Ovary (tissue), 10 donors: ENCODE measurements at places on chromosomes 2 and 18. TPM values are rescaled to one million over a fixed set of nuclear protein-coding genes. Genes with fewer than 3 reads are reported as not detected.
A peak's percentile ranks its signal among the peaks of the same experiment; 100 is the strongest.

SPATA3 gene
- not detected for total RNA-seq

- DNase-seq, result no peak
These were observed 31.9 kb downstream of the CCBE1 start for GRCh38 chr18:59665057-59666006.

FSIP2 gene
- 2.2 TPM for total RNA-seq

TMEM178A gene
- total RNA-seq, result 2.1 TPM

CHRNG gene
- total RNA-seq, result not detected

GRCh38 chr2:39266139-39266805, 22.5 kb upstream of the CDKL4 start:
- no peak for DNase-seq

DNA sequence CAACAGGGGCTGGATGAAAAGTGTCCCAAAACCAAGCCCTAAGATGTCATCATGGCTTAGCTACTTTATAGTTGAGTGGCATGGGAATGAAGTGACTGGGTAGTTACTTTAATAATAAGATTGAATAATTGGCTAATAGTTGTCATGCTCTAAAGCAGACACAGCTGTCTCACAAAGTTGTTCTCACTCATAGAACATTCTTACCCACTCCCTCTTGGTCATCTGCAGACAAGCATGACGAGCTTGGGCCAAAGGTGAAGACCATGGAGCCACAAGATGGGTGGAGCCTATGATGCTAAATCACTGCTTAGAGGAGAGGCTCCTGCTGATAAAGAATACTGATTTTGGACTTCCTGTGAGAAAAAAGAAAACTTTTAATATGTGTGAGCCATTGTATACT, 62.4 kb upstream of the MMADHC start:
- no peak for DNase-seq

SIX3 gene
- total RNA-seq, result not detected

DNA sequence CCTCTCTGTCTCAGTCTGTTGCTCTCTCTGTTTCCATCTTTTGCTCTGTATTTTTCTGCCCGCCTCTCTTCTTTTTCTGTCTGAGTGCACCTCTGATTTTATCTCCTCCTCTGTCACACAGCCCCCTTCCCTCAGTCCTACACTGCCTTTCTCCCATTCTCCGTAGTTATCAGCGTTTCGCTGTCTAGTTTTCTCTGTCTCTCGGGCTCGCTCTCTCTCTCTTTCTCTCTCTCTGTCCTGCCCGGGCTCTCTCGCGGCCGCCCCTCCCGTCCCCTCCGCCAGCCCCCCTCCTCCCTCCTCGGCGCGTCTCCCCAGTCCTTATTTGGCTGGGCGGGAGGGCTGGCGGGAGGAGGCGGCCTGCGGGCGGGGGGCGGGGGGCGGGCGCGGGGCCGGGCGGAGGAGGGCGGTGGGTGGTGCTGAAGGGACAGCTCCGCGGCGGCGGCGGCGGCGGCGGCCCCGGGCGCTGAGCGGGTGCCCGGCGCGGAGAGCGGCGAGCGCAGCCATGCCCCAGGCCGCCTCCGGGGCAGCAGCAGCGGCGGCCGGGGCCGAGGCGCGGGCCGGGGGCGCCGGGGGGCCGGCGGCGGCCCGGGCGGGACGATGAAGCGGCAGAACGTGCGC, at the start of gene KCNK3:
Gene KCNK3, plus strand, starts transcription at position 444 of the 618 bp plus-strand sequence. Its CDS starts 154 bp downstream, at position 598.
- DNase-seq, result peak; percentile 50

GRCh38 chr2:5365871-5366461, 326.2 kb upstream of the SOX11 start:
- peak; percentile 24 for DNase-seq

- no peak for DNase-seq
These were observed 33.3 kb downstream of the ANTXR1 start for GRCh38 chr2:69046221-69046662.

GRCh38 chr2:24485197-24485596, 5.9 kb upstream of the NCOA1 start:
- DNase-seq, result no peak

DNA sequence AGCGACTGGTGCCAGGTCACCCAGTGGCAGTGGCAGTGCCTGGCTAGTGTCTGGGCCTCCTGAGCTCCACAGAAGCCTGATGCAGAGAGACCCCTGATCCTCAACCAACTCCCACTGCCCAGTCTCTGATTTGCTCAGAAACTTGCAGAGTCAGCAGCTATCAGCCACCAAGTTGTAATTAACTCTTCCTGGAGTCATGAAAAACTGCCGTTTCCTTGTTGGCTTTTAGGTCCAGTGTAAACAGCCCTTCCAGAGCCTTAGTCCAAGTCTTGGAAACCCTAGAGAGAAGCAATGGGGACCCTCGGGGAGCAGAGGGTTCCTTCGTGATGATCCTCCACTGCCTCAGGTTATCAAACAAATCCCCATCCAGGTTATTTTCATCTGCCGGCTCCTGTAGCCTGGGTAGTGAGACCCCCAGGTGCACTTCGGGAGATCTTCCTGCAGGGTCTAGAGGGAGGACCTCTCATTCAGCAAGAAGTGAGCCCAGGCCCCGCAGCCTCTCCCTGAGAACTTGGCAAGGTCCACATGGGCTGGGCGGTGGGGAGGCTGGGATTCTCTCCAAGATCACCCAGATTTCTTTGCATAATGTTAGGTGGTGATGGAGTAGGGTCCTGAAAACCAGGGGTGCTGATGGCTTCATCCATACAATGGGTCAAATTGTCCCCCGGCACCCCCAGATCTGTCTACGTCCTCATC, 137.7 kb upstream of the HDAC4 start:
- DNase-seq, result no peak

- no peak for DNase-seq
These were observed 2.0 kb downstream of the EDAR start for GRCh38 chr2:108986916-108987510.

GALNT5 gene
- not detected for total RNA-seq

- DNase-seq, result peak; percentile 57
These were observed 2.7 kb upstream of the RNPEPL1 start for GRCh38 chr2:240565333-240566202.

POTEC gene
- not detected for total RNA-seq

DNA sequence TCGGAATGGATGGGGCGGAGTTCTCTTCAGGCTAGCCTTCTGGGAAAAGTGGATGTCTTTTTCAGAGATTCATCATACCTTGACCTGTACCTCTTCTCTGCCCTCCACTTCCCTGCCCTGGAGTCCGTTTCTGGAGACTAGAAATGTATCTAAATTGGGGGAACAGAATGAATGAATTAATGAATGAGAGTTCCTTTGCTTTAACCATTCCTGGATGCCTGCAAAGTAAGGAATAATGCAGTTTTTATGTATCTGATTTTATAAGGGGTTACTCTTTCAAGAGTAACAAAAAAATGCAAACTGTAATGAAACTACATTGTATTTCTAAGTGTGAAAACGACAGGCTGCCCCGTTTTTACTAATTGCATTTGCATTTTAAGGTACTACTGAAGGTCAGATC, 2.0 kb downstream of the SOWAHC start:
- DNase-seq, result no peak

DNA sequence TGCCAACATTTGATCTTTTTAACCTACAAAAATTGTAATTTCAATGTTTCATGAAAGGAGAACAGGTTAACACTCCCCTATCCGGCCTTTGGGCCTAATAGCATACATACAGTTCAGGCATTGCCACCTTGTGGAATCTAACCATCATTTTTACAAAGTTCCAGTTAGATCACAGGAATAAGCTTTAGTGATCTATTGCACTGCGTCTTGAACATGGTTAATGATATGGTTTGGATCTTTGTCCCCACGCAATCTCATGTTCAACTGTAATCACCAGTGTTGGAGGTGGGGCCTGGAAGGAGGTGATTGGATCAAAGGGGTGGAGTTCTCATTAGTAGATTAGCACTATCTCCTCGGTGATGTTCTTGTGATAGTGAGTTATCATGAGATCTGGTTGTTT, 58.2 kb upstream of the NEUROD1 start:
- DNase-seq, result no peak

FOXD4L1 gene
- 0.23 TPM for total RNA-seq

DNA sequence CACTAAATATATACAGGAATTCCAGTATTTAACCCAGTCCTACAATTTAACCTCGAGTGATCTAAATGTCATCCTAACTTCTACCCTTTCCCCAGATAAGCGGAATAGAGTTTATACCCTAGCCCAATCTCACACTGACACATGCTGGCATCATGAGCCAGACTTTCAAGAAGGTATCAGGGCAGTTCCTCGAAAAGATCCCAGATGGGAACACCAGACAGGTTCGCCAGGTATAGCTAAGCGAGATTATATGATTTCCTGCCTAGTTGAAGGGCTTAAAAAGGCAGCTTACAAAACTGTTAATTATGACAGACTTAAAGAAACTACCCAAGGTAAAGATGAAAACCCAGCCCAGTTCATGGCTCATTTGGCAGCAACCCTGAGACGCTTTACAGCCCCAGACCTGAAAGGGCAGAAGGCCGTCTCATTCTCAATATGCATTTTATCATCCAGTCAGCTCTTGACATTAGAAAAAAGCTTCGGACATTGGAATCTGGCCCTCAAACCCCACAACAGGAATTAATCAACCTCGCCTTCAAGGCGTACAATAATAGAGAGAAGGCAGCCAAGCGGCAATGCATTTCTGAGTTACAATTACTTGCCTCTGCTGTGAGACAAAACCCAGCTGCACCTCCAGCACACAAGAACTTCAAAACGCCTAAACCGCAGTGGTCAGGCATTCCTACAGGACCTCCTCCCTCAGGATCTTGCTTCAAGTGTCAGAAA, 668.2 kb upstream of the PKDCC start:
- DNase-seq, result no peak

GRCh38 chr2:216636551-216637450, 3.6 kb downstream of the IGFBP2 start:
- DNase-seq, result no peak

GRCh38 chr18:36405611-36406010, 108.1 kb downstream of the FHOD3 start:
- DNase-seq, result no peak

GRCh38 chr2:134307334-134307733, 53.5 kb downstream of the MGAT5 start:
- DNase-seq, result no peak

DNA sequence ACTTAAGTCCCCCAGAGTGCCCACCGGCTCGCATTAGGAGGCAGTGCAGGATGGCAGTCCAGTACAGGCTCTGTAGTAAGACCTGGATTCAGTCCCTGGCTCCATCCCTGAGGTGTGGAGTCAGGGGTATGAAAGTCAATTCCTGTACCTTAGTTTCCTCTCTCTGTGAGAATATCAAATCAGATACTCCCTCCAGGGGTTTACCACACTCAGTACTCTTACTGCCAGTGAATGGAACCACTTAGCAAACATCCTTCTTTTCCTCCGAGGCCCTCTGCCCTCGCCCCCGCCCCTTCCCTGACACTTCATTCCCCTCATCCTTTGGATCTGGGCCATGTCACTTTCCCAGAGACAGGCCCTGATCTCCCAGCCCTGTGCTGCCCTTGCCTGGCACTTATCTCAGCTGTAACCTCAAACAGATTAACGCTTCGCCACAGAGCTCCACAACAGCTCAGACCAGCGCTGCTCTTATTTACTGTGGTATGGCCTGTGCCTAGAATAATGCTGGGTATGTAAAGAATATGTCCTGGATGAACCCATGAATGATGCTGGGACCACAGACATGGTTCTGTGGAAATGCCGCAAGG, 159.0 kb upstream of the TMEM200C start:
- no peak for DNase-seq

- DNase-seq, result no peak
These were observed 436.3 kb downstream of the CBLN2 start for GRCh38 chr18:72107647-72108383.

GRCh38 chr2:231677632-231678104, 30.7 kb upstream of the PTMA start:
- peak; percentile 89 for DNase-seq

- no peak for DNase-seq
These were observed 129.2 kb downstream of the MEP1B start for GRCh38 chr18:32319084-32319483.

DNA sequence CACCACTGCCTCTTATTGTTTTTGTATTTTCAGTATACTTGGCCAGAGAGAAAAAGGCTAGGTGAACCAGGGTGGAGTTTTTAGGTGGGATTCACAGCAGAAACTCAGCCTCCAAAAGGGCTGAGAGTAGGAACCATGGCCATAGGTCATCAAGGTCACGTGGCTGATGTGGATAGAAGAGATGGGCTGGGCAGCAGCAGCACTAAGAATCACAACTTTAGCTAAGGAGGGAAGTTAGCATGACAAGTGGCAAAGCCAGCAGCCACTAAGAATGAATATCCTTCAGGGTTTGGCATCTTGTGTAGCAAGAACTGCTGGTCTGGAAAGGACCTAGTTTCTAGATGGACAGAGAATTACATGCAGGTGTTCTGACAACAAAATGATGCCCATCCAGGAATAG, 43.2 kb upstream of the SKA1 start:
- DNase-seq, result no peak

- no peak for DNase-seq
These were observed 223.5 kb downstream of the HRH4 start for GRCh38 chr18:24683925-24684324.

ATOH8 gene
- total RNA-seq, result 29.6 TPM

CFAP53 gene
- 0.61 TPM for total RNA-seq

TUBA4B gene
- 1.9 TPM for total RNA-seq

GRCh38 chr18:29254123-29254522, 1077.2 kb upstream of the CDH2 start:
- no peak for DNase-seq

GRCh38 chr2:241564596-241565410, 6.3 kb downstream of the BOK start:
- no peak for DNase-seq

DNA sequence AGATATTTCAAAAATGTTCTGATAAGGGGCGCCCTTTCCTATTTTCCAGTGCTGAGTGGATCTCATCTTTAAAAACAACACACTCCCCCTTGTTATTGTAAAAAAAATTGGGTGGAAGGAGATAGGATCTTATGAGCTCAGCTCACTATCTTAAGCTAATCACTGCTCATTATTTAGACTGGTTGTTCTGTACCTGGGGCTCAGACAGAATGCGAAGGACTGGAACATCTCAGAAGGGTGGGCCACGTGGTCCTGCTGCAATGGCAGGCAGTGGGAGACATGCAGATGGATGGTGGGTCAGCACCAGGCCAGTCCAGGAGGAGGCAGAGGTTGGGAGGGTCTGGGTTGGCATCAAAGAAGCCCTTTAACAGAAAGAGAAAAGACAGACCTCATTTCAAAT, 48.3 kb upstream of the GPR155 start:
- no peak for DNase-seq

- DNase-seq, result no peak
These were observed 127.2 kb downstream of the CALCRL start for GRCh38 chr2:187320846-187321245.
